A549 treated with RU486 at 1 μM for 4 hours (cell line): ENCODE measurements at places on chromosomes 7 and 10. TPM values are rescaled to one million over a fixed set of nuclear protein-coding genes. Genes with fewer than 3 reads are reported as not detected.

The CDK1 gene
- 52.1 to 99.5 TPM (median 91.7 TPM) in 5 replicates for total RNA-seq

The CHST15 gene
- 7.1 to 8.3 TPM (median 7.7 TPM) in 5 replicates for total RNA-seq

The AS3MT gene
- total RNA-seq = 0.94 to 4.9 TPM (median 4.8 TPM) in 5 replicates

The ARL5B gene
- 2.5 to 10.8 TPM (median 9.6 TPM) in 5 replicates for total RNA-seq

The FAM25G gene
- 0.88 to 1.1 TPM (median 0.95 TPM) in 3 of 5 replicates, not detected in the others for total RNA-seq

The PRR15 gene
- 1.5 to 2.6 TPM (median 2.3 TPM) in 5 replicates for total RNA-seq

The NRP1 gene
- total RNA-seq = 84.8 to 110 TPM (median 90.9 TPM) in 5 replicates

The TMEM130 gene
- total RNA-seq = 0.30 to 0.54 TPM (median 0.39 TPM) in 5 replicates

The GPR15LG gene
- total RNA-seq = not detected in 5 replicates

The MEST gene
- total RNA-seq = 30.3 to 39.6 TPM (median 36.7 TPM) in 5 replicates

The CTNNA3 gene
- not detected in 5 replicates for total RNA-seq

The SLC13A1 gene
- not detected in 5 replicates for total RNA-seq

The STOX1 gene
- 0.60 to 0.90 TPM (median 0.81 TPM) in 5 replicates for total RNA-seq

The DDC gene
- total RNA-seq = 0.77 to 1.8 TPM (median 1.2 TPM) in 5 replicates

The MOSPD3 gene
- 14.6 to 22.8 TPM (median 18.4 TPM) in 5 replicates for total RNA-seq

The CDNF gene
- 0.28 to 1.1 TPM (median 0.88 TPM) in 5 replicates for total RNA-seq

The LRRC18 gene
- total RNA-seq = not detected in 5 replicates

The TMEM26 gene
- total RNA-seq = 0.03 to 0.26 TPM (median 0.12 TPM) in 4 of 5 replicates, not detected in the other

The KEL gene
- not detected in 5 replicates for total RNA-seq

The SNCG gene
- total RNA-seq = 9.3 to 15.3 TPM (median 13.4 TPM) in 5 replicates

The TEX47 gene
- total RNA-seq = not detected in 5 replicates

The NPY4R gene
- total RNA-seq = 29.6 to 43.8 TPM (median 38.3 TPM) in 5 replicates

The ADAM12 gene
- 4.3 to 5.4 TPM (median 4.9 TPM) in 5 replicates for total RNA-seq

The AGR2 gene
- 94.2 to 178 TPM (median 155 TPM) in 5 replicates for total RNA-seq

The ZNF32 gene
- 15.2 to 18.5 TPM (median 16.9 TPM) in 5 replicates for total RNA-seq

The SFTPA2 gene
- total RNA-seq = not detected in 5 replicates

The PLCE1 gene
- total RNA-seq = 5.1 to 6.2 TPM (median 5.6 TPM) in 5 replicates

The SP4 gene
- total RNA-seq = 0.91 to 1.2 TPM (median 1.1 TPM) in 5 replicates

The IFIT3 gene
- 4.9 to 8.8 TPM (median 6.9 TPM) in 5 replicates for total RNA-seq

The NFE2L3 gene
- 7.9 to 12.2 TPM (median 10.1 TPM) in 5 replicates for total RNA-seq

The RNF32 gene
- total RNA-seq = 0.77 to 2.1 TPM (median 1.2 TPM) in 5 replicates

The FBXO24 gene
- total RNA-seq = 0.21 to 0.27 TPM (median 0.27 TPM) in 3 of 5 replicates, not detected in the others

The HMX3 gene
- 0.12 TPM in 1 of 5 replicates, not detected in the others for total RNA-seq

The BCL7B gene
- total RNA-seq = 64.3 to 77.7 TPM (median 72.6 TPM) in 5 replicates

The ZC3HAV1L gene
- 3.3 to 8.4 TPM (median 6.8 TPM) in 5 replicates for total RNA-seq

The PIK3AP1 gene
- total RNA-seq = 0.57 to 0.92 TPM (median 0.79 TPM) in 5 replicates

The PNLIPRP1 gene
- total RNA-seq = not detected in 5 replicates

The ADO gene
- 11.1 to 22.8 TPM (median 21.9 TPM) in 5 replicates for total RNA-seq

The CNNM1 gene
- 19.0 to 23.8 TPM (median 22.6 TPM) in 5 replicates for total RNA-seq
